Effector memory CD8-positive, alpha-beta T cell (primary cell): ENCODE measurements at places on chromosomes 7 and 10.
A peak's percentile ranks its signal among the peaks of the same experiment; 100 is the strongest.

DNA sequence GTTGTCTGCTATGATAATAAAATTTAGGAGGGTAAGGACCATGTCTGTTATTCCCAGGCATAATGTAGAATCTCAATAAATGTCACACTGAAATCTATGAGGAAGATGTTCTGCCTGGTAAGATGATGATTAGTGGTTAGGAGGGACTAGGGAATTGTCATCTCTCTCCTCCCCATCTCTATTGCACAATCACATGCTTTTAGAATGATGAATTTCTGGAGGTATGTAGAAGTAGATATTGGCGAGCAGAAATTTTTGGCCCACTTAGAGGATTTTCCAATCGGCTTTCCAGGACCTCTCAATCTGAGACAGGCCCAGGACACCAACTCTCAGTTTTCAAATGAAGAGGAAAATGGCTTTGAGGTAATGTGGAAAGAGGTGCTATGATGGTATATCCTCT lies 2.0 kb upstream of the PITX3 start:
- DNase-seq = no peak

GRCh38 chr10:93062514-93063143 lies 2.0 kb downstream of the CYP26C1 start:
- no peak for DNase-seq

DNA sequence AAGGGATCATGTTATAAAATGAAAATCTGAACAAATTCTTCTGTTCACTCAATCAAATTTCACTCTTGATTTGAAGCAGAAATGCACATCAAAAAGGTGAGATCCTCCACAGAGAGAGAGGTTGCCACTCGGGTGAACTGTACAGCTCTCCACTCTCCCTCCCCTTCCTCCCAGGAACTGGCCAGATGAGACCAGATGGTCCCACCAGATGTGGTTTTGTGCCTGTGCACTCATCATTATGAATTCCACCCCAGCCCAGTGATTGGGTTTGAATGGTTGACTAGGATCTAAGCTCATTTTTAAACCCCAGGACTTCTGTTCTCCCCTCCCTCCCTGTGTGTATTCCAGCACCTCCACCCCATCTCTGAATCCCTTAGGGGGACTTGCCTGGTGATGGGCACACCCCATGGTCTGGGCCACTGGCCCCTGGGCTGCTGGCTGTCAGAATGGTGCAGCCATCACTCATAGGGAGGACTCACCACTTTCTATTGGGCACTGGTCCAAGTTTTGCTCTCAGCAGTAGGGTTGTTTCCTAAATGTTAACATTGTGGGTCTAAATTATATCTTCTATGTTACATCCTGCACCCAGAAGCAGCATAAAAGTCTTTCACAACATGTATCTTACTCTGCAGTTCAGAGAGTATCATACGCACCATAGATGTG lies 393.1 kb downstream of the TNS3 start:
- DNase-seq = no peak

DNA sequence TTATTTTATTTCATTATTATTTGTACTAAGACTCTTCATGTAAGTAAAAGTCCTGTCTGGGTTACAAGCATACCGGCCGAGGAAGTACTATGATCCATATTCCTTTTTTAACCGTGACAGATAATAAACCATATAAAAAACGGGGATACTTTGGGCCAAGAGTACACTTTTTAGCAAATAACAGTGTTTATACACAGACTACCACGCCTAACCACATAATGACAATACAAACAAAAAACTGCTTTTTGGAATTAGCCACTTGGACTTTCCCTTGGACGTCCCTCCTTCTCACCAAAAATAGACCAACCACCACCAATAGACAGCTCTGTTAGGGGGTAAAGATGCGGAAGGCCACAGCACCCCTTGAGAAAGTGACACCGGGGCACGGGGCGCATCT lies 800 bp downstream of the MINDY3 start:
- no peak for DNase-seq

GRCh38 chr10:61639952-61640351 lies 22.8 kb upstream of the CABCOCO1 start:
- no peak for DNase-seq

DNA sequence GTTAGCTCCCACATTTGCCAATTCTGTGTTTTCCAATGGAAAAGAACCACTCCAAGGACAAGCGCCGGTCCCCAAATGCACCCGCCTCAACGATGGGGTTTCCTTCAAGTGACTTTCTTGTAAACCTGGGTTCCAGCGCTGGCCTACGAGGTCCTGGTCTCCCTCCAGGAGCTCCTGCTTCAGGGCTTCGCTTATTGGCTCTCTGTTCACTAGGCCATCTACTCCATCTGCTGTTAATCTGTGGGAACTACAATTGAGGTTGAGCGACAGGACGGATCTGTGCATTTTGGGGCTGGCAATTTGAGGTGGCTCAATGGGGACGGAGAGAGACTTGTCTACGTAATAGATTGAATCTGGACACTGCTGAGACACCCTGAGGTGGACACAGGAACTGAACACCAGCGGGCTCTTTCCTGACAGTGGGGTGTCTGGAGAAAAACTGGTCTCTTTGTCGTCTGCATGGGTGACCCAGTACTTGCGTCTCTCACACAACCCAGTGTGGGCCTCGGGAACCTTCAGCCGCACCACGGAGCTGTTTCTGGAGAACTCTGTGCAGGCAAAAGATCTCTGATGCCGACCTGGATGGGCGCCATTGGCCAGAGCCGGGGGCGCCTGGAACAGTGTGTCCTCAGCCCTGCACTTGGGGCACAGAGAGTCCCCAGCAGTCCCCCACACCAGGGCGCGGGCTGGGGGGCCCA lies 115.9 kb upstream of the ADAM12 start:
- DNase-seq = peak; percentile 24

GRCh38 chr7:113109718-113110117 lies 8.6 kb downstream of the SMIM30 start:
- DNase-seq = no peak

DNA sequence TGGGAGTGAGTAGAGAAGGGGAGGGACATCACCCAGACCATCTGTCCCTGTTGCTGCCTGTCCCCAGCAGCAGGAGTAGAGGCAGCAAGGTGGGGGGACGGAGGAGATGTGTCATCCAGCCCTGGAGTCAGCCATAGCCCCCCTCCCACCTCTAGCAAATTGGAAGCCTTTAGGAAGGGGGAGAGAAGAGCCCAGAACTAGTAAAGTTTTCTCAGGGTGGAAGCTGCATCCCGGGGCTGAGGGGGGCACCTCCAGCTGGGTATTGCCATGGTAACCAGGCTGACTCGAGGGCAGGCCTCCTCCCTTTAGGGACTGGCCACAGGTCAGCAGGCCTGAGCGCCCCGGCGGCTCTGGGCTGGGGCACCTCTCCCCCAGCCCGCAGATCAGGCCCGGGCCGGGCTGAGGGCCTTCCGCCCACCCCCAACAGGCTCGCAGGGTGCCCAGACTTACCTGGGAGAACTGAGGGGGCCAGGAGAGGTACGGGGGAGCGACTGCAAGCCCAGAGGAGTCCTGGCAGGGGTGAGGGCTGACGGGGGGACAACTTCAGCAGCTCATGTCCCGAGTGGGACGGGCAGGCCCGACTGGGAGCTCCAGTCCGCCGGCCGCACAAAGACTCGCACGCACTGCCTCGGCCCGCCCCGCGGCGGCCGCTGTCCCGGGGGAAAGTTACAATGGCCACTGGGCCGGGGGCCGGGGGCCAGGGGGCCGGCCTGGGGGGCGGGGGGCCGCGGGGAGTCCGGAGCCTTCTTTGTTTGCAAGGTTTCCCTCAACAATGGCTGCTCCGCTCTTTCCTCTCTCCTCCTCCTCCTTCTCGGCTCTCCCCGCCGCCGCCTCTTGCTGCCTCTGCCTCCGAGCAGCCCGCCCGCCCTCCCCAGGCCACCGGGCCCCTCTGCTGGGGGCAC lies 6.0 kb downstream of the LDB1 start:
- no peak for DNase-seq

DNA sequence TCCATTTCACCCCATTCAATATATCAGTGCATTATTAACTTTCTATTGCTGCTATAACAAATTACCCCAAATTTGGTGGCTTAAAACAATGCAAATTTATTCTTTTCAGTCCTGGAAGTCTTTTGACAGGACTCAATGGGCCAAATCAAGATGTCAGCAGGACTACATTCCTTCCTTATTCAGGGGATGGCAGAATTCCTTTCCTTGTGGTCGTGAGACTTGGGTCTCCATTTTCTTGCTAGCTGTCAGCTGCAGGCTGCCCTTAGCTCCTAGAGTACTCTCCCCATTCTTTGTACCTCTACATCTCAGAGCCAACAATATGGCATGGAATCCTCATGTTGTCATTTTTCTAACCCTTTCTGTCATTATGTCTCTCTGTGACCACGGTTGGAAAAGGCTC lies 310.6 kb downstream of the HDAC9 start:
- DNase-seq = no peak

DNA sequence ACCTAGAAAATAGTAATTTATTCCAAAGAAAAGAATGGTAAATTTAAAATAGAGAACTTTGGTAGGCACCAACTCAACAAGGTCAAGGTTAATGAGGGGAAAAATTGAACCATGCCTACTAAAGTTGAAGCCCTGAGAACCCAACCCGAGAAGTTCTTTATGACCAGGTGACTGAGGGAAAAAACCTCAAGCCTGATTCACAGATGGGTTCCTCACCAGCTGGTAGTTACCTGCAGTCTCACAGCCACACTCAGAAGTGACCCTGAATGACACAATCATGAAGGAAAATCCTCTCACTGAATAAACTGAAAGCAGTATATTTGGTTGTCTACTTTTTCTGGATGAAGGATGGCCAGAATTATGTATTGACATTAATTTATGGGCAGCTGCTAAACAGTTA lies 7.0 kb downstream of the C10orf67 start:
- no peak for DNase-seq

GRCh38 chr7:70053421-70053820 lies 455.1 kb downstream of the AUTS2 start:
- DNase-seq = no peak

GRCh38 chr10:122957474-122957873 lies 3.4 kb upstream of the C10orf88 start:
- DNase-seq = no peak

DNA sequence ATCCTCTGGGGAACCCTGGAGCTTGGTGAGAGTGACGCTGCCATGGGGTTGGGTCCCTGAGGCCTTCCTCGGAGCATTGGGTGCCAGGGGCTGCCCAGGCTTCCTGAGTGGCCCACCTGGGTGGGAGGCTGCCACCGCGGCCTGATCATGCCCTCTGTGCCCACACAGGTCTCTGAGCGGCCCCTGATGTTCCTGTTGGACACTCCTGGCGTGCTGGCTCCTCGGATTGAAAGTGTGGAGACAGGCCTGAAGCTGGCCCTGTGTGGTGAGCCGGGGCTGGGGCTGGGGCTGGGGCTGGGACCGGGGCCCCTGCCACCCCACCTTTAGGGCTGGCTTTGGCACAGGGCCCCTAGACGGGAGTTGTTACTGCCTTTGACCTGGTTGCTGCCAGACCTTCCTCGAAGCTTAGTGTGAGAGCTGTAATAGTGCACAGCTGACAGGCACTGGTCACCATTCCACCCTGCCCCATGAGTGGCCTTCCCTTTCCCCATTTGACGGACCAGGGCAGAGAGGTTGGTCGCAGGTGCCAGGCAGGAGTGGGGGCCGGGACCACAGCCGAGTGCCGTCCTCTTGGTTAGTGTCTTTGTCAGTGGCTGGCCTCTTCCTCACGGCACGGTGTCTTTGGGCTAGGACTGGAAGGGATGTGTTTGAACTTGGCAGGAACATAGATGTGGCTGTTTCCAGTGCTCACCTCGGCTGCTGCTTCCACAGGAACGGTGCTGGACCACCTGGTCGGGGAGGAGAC lies 8.2 kb downstream of the MTG1 start:
- DNase-seq = no peak

GRCh38 chr7:77826300-77826699 lies 27.7 kb downstream of the PHTF2 start:
- no peak for DNase-seq

- DNase-seq = no peak
These were observed 295.7 kb upstream of the SHH start for GRCh38 chr7:156107957-156108356.

GRCh38 chr10:118562851-118563250 lies 32.6 kb downstream of the PRLHR start:
- DNase-seq = no peak

DNA sequence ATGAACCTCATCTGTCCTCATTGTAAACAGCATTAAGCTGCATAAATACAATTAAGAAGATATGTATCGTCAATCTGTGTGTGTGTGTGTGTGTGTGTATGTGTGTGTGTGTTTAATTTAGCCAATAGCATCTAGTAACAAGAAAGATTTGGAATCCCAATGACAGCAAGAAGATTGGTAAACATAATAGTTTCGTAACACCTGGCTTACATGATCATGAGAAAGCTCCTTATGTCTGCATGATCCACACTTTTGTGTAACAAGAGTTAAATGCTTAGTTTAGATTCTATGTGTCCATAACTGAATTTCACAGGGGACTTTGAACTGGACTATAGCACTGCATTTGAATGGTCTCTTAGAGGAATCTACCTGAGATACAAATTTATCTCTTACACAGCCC lies 191.0 kb upstream of the BET1 start:
- DNase-seq = no peak

DNA sequence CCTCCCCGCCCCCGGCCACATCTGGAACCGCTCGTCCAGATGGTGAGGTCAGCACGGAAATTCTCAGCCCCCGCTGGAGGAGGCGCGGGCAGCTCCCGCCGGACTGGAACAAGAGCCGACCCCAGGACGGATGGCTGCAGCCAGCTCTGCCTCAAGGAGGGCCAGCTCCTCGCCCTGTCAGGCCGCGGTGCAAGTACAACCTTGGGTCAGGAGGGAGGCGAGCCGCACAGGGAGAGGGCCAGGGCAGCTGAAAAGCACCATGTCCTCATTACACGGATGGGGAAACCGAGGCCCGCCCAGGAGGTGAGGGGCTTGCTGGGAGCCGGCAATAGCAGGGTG lies 3.8 kb upstream of the GRIFIN start:
- DNase-seq = no peak

GRCh38 chr7:5094641-5095040 lies 49.0 kb downstream of the RBAK start:
- no peak for DNase-seq

DNA sequence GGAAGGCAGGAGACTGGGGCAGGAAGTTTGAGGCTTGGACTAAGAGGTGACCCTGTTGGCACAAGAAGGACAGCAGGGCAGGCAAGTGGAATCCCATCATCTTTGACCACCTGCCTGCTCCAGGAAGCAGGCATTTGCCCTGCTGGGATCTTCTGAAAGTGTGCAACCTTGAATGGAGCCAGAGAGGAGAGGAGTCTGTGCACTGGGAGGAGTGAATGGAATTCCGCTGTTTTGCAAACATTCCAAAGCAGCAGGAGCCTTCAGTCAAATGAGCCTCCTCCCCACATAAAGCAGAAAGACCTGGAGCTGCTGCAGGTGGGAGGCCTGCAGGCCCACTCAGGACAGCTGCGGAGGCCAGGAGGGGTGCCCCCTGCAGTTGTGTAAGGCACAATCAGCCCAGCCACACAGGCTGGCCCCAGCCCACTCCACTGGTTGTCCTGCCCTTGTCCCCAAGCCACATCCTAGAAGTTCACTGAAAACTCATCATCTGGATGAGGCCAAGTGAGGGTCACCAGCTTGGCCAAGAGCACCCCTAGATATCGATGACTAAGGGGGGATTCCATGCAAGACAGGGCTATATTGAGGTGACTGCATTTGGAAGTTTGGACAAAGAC lies 249.5 kb downstream of the RPS24 start:
- no peak for DNase-seq
